Pancreas (tissue), 10 donors: ENCODE measurements at places on chromosomes 4 and X. TPM values are rescaled to one million over a fixed set of nuclear protein-coding genes. Genes with fewer than 3 reads are reported as not detected.

Gene GPR173
- 0.68 TPM for polyA plus RNA-seq

Gene TCEAL7
- 0.72 TPM for polyA plus RNA-seq

Gene TREX2
- 0.91 TPM for polyA plus RNA-seq

Gene PDZD4
- 8.4 TPM for polyA plus RNA-seq

Gene ERCC6L
- not detected for polyA plus RNA-seq

Gene GAGE12E
- not detected for polyA plus RNA-seq

Gene DMD
- polyA plus RNA-seq: 9.1 TPM

Gene GPR119
- not detected for polyA plus RNA-seq

Gene CNGA1
- 2.1 TPM for polyA plus RNA-seq

Gene STPG2
- 0.12 TPM for polyA plus RNA-seq

Gene PFKFB1
- 1.4 TPM for polyA plus RNA-seq

Gene ANOS1
- polyA plus RNA-seq: 0.23 TPM

Gene PRSS12
- 5.5 TPM for polyA plus RNA-seq

Gene FAM184B
- 0.07 TPM for polyA plus RNA-seq

Gene NOX1
- polyA plus RNA-seq: not detected

Gene MTMR8
- polyA plus RNA-seq: 0.35 TPM

Gene GPRASP2
- polyA plus RNA-seq: 13.3 TPM

Gene FAM241A
- polyA plus RNA-seq: 1.4 TPM

Gene SSX3
- polyA plus RNA-seq: not detected

Gene TCEANC
- polyA plus RNA-seq: 2.9 TPM

Gene SPANXN4
- not detected for polyA plus RNA-seq

Gene NXF2
- 0.11 TPM for polyA plus RNA-seq

Gene ITGB1BP2
- 2.0 TPM for polyA plus RNA-seq

Gene DGAT2L6
- polyA plus RNA-seq: not detected

Gene ABRAXAS1
- 2.3 TPM for polyA plus RNA-seq

Gene SMC1A
- polyA plus RNA-seq: 6.1 TPM

Gene NXF3
- polyA plus RNA-seq: 1.3 TPM

Gene SMIM43
- 0.07 TPM for polyA plus RNA-seq

Gene SPATA4
- polyA plus RNA-seq: not detected

Gene FGA
- polyA plus RNA-seq: 1.4 TPM

Gene RHOXF2
- polyA plus RNA-seq: not detected

Gene GRID2
- polyA plus RNA-seq: not detected

Gene PYURF
- polyA plus RNA-seq: 66.6 TPM

Gene RIPPLY1
- not detected for polyA plus RNA-seq

Gene ETDA
- not detected for polyA plus RNA-seq

Gene SPP1
- 78.8 TPM for polyA plus RNA-seq

Gene FGFR3
- polyA plus RNA-seq: 163 TPM

Gene FHDC1
- polyA plus RNA-seq: 0.68 TPM

Gene HPGDS
- polyA plus RNA-seq: 0.52 TPM

Gene ADAMTS3
- polyA plus RNA-seq: 0.09 TPM

Gene EGF
- 17.1 TPM for polyA plus RNA-seq

Gene ZNF732
- polyA plus RNA-seq: 0.08 TPM

Gene CLDN24
- not detected for polyA plus RNA-seq

Gene MMRN1
- 2.7 TPM for polyA plus RNA-seq

Gene SPIN2A
- polyA plus RNA-seq: 0.68 TPM

Gene MGAT4D
- not detected for polyA plus RNA-seq

Gene BMP2K
- polyA plus RNA-seq: 4.8 TPM

Gene TRO
- polyA plus RNA-seq: 107 TPM

Gene GABRB1
- 0.16 TPM for polyA plus RNA-seq

Gene ZNF157
- polyA plus RNA-seq: 0.08 TPM

Gene TSPAN6
- polyA plus RNA-seq: 11.4 TPM

Gene AGA
- polyA plus RNA-seq: 16.7 TPM

Gene MND1
- polyA plus RNA-seq: 0.35 TPM

Gene ESX1
- not detected for polyA plus RNA-seq
